Activated naive CD8-positive, alpha-beta T cell treated with anti-CD3 and anti-CD28 coated beads, Interleukin-2, amount 10 ng/mL, durations not matched to agents 7 days and 5 days (primary cell): ENCODE measurements at places on chromosomes 1 and 21. TPM values are rescaled to one million over a fixed set of nuclear protein-coding genes. Genes with fewer than 3 reads are reported as not detected.

The CFHR4 gene
- total RNA-seq = not detected

The SELP gene
- total RNA-seq = 0.45 TPM

The ARMH1 gene
- 95.7 TPM for total RNA-seq

The SPRR2A gene
- total RNA-seq = not detected

The PPM1J gene
- 0.25 TPM for total RNA-seq

The ARHGEF10L gene
- 0.39 TPM for total RNA-seq

The RHCE gene
- 0.17 TPM for total RNA-seq

The SPATA17 gene
- not detected for total RNA-seq

The GPR37L1 gene
- total RNA-seq = not detected

DNA sequence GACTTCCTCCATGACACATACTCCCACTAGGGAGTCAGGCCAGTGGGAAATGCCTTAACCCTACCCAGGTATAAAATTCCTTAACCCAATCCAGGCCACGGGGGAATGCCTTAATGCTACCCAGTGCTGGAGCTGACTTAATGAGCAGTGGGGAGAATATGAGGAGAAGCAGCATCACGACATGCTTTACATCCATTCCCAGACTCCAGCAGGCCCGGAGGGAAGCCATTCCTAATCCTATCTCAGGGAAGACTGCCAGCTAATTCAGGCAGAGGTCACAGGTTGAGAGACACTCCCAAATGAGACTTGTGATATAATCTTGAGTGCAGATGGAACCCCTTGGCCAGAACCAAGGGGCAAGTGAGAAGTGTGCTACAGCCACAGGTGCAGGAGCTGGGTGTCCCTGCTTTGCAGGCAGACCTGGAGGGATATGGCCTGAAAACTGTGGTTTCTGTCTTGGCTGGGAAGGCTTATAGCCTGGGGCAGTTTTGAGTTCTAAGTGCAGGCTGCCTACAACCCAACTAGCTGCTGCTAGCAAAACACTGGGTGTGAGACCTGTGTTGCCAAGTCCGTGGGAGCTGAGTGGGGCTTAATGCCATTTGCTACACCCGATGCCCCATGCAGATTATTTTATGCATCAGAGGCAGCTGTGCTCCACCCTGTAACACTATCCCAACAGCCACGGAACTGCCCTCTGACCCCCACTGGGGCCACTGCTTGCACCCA is 45.1 kb upstream of the GUCA2A start:
- no peaks in the 10 kb centered on the region for H3K27me3 ChIP-seq
- peaks cover 66% of the 10 kb centered on the region for H3K36me3 ChIP-seq
- H3K4me3 ChIP-seq = no peak overlapping the region
- no peak for DNase-seq
- no peak overlapping the region for H3K27ac ChIP-seq
- H3K4me1 ChIP-seq = peaks cover 4% of the 10 kb centered on the region

DNA sequence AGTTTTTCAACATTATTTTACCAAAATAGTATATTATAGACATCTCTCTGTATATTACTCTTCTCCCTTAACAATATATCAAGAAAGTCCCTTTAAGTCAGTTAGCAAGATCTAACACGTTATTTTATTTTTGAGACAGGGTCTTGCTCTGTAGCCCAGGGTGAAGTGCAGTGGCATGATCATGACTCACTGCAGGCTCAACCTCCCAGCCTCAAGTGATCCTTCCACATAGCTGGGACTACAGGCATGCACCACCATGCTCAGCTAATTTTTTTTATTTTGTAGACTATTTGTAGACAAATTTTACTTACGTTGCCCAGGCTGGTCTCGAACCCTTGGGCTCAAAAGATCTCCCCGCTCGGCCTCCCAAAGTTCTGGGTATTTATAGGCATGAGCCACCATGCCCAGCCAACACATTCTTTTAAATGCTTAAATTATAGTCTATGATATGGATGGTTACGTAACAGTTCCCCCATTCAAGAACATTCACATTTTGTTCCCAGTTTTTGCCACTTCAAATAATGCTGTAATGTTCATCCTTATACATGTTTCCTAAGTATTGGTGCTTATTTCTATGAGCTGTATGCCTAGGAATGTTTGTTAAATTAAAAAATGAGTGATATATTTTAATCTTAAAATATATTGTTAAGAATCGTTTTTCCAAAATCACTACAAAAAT is 70.4 kb downstream of the TUT4 start:
- H3K4me3 ChIP-seq = no peak overlapping the region
- H3K27ac ChIP-seq = no peak overlapping the region
- H3K4me1 ChIP-seq = peaks cover 1% of the 10 kb centered on the region
- DNase-seq = no peak

GRCh38 chr1:223421676-223422075 is 28.5 kb downstream of the CCDC185 start:
- no peak for DNase-seq
- H3K4me3 ChIP-seq = no peak overlapping the region
- H3K27ac ChIP-seq = no peak overlapping the region
- no peaks in the 10 kb centered on the region for H3K36me3 ChIP-seq
- H3K4me1 ChIP-seq = no peaks in the 10 kb centered on the region
- H3K27me3 ChIP-seq = no peaks in the 10 kb centered on the region

DNA sequence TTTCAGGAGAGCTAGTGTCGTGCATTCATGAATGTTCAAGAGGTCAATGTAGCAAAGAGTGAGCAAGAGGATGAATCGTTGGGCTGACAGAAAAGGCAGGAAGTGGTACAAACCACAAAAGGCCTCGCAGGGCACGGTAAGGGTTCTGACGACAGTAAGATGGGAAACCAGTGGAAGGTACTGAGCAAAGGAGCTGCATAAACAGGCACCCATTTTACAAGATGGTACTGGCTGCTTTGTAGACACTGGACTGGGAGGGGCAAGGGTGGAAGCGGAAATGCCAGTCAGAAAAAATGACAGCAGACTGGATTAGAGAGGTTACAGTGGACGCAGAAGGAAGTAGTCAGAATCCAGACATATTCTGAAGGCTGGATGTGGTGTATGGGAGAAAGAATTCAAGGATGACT is 123.5 kb downstream of the PTPN14 start:
- peaks cover 21% of the 10 kb centered on the region for H3K4me1 ChIP-seq
- peak; percentile 66 for DNase-seq
- H3K4me3 ChIP-seq = peak overlapping the region; percentile 64
- H3K36me3 ChIP-seq = peaks cover under 1% of the 10 kb centered on the region
- no peaks in the 10 kb centered on the region for H3K27me3 ChIP-seq

GRCh38 chr1:47424336-47424982 is 8.4 kb downstream of the FOXE3 start:
- no peak overlapping the region for H3K27ac ChIP-seq
- H3K4me3 ChIP-seq = no peak overlapping the region
- H3K36me3 ChIP-seq = no peaks in the 10 kb centered on the region
- no peak for DNase-seq

- no peak overlapping the region for H3K4me3 ChIP-seq
- H3K27ac ChIP-seq = no peak overlapping the region
- no peaks in the 10 kb centered on the region for H3K36me3 ChIP-seq
- H3K4me1 ChIP-seq = no peaks in the 10 kb centered on the region
These were observed 8.7 kb upstream of the BRDT start for GRCh38 chr1:91940496-91940895.

GRCh38 chr1:234326497-234327366 is 46.5 kb upstream of the COA6 start:
- peaks cover 5% of the 10 kb centered on the region for H3K27me3 ChIP-seq
- peak overlapping the region; percentile 85 for H3K4me3 ChIP-seq
- H3K4me1 ChIP-seq = peaks cover 17% of the 10 kb centered on the region

- H3K4me1 ChIP-seq = no peaks in the 10 kb centered on the region
- H3K36me3 ChIP-seq = no peaks in the 10 kb centered on the region
- no peak overlapping the region for H3K4me3 ChIP-seq
- no peak for DNase-seq
These were observed 92.5 kb downstream of the DSCAM start for GRCh38 chr21:40754466-40754865.

- H3K36me3 ChIP-seq = no peaks in the 10 kb centered on the region
- H3K4me3 ChIP-seq = no peak overlapping the region
- DNase-seq = no peak
- H3K27ac ChIP-seq = no peak overlapping the region
- peaks cover under 1% of the 10 kb centered on the region for H3K27me3 ChIP-seq
- no peaks in the 10 kb centered on the region for H3K4me1 ChIP-seq
These were observed 66.0 kb upstream of the NRIP1 start for GRCh38 chr21:15130751-15131150.

DNA sequence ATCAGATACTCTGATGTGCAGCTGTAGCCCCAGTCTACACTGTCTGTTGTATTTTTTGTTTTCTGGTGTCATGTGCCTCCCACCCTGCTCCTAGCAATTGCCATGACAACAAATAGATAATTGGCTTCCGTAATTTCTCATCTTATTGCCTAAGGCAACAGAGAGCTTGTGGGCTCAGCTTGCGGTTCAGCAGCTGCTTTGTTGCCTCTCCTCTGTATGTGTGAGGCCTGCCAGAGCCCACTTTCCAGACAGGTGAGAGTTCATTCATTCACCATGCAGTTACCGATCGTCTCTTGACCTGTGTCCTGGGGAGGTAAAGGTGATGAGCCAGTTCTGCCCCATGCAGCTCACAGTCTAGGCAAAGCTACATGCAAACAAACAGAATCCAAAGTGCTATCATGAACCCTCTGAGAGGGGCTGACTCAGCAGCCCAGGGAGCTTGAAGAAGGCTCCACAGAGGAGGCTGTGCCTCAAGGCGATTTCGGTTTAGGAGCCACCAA is 11.9 kb downstream of the LGALS8 start:
- DNase-seq = no peak
- H3K27me3 ChIP-seq = no peaks in the 10 kb centered on the region
- peaks cover 24% of the 10 kb centered on the region for H3K36me3 ChIP-seq
- H3K4me1 ChIP-seq = peaks cover 17% of the 10 kb centered on the region

- H3K4me1 ChIP-seq = peaks cover 18% of the 10 kb centered on the region
- no peak overlapping the region for H3K27ac ChIP-seq
These were observed 26.7 kb downstream of the NME7 start for GRCh38 chr1:169340882-169341281.

GRCh38 chr1:114154963-114155322 is 1.3 kb upstream of the SYT6 start:
- peaks cover 5% of the 10 kb centered on the region for H3K4me1 ChIP-seq
- no peak overlapping the region for H3K4me3 ChIP-seq
- H3K27me3 ChIP-seq = peaks cover 61% of the 10 kb centered on the region
- no peak overlapping the region for H3K27ac ChIP-seq
- DNase-seq = peak; percentile 42

DNA sequence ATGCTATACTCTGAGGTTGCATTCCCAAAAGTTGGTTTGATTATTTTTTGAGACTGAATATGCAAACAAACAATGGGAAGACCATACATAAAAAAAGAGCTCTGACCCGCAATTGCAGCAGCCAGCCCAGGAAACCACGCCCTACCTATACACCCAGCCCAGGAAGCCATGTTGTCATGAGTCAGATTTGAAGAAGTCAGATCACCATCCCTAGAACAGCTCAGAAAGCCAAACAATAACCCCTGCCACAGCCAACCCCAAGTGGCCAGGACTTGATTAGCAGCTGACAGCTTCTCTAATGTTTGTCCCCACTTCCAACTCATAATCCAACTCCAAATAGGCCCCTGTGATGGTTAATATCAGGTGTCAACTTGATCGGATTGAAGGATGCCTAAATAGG is 621.9 kb downstream of the NPHP4 start:
- peak overlapping the region; percentile 35 for H3K27ac ChIP-seq
- DNase-seq = no peak
- H3K4me3 ChIP-seq = peak overlapping the region; percentile 13
- peaks cover 12% of the 10 kb centered on the region for H3K4me1 ChIP-seq
- peaks cover 2% of the 10 kb centered on the region for H3K27me3 ChIP-seq

DNA sequence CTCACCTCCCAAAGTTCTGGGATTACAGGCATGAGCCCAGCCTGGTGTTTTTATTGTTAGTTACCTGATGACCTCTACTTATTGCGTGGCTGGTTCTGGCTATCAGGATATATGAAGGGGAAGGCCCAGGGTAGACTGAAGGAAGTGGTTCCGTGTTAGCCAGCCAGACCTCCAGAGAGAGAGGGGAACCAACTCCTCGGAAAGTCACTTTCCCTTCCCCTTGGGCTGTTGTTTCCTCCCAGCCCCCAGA is 2.5 kb upstream of the RCSD1 start:
- peak overlapping the region; percentile 88 for H3K4me3 ChIP-seq
- no peaks in the 10 kb centered on the region for H3K27me3 ChIP-seq
- peaks cover 48% of the 10 kb centered on the region for H3K4me1 ChIP-seq
- no peak for DNase-seq

- H3K4me1 ChIP-seq = no peaks in the 10 kb centered on the region
- H3K36me3 ChIP-seq = no peaks in the 10 kb centered on the region
- DNase-seq = no peak
- no peak overlapping the region for H3K27ac ChIP-seq
- H3K4me3 ChIP-seq = no peak overlapping the region
- H3K27me3 ChIP-seq = peaks cover 11% of the 10 kb centered on the region
These were observed 561.1 kb downstream of the NPHP4 start for GRCh38 chr1:5430911-5431697.

- peaks cover 20% of the 10 kb centered on the region for H3K4me1 ChIP-seq
- peaks cover 6% of the 10 kb centered on the region for H3K27me3 ChIP-seq
- H3K36me3 ChIP-seq = no peaks in the 10 kb centered on the region
- H3K27ac ChIP-seq = no peak overlapping the region
- H3K4me3 ChIP-seq = no peak overlapping the region
These were observed 291.1 kb upstream of the SGIP1 start for GRCh38 chr1:66242646-66243547.

DNA sequence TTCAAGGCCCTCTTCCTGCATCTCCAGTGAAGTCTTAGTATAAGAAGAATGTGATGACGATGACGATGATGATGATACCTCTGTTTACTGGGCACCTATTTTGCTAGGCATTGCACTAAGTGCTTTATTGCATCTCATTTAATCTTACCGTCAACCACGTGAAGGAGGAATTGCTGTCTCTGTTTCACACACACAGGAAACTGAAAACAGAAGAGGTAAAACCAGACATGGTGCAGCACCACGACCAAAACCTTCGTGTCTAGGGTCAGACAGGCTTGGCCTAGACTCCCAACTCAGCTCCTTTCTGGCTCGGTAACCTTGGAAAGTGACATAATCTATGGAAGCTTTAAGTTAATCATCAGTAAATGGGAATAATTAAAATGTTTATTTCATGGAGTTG is 20.7 kb upstream of the KCNA2 start:
- H3K27me3 ChIP-seq = peaks cover 2% of the 10 kb centered on the region
- peak overlapping the region; percentile 37 for H3K4me3 ChIP-seq
- H3K27ac ChIP-seq = peak overlapping the region; percentile 52
